DMS53 (cell line): ENCODE measurements at places on chromosomes 11 and 22.

DNA sequence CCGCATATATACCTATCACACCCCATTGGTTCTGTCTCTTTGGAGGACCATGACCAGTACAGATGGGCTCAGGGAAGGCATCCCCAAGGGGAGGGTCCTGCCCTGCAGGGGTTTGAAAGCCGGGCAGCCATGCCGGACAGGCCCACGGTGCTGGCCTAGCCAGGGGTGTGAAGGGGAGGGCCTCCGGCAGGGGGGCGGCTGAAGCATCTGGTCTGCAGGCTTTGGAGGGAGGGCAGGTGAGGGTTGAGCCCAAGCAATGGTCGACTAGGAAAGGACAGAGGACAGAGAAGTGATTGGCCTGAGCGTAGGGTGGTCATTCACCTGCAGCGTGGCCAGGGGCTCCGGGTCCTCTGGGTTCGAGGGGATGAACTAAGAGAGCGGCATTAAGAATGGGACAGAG lies 11.2 kb upstream of the CTSD start:
- DNase-seq, result no peak

- no peak for DNase-seq
These were observed 193.4 kb upstream of the BLID start for GRCh38 chr11:122309262-122309925.

- DNase-seq, result no peak
These were observed 59.9 kb upstream of the SHISAL1 start for GRCh38 chr22:44372611-44373010.

DNA sequence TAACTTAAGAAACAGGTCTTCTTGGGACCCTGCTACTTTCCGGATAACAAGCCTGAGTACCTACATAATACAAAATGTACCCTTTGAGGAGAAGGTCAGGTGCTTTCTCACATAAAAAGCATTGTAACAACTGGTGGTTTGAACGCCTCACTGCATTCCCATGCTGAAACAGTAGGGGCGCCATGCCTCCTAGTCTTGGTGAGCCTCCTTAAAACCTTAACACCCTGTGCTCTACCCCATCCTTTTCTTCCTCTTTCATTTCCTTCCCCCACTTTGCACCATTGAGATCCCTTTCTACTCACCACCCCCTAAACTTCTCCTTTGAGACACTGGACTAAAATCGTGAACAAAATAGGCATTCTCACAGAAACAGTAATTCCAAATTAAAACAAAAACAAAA lies 729.3 kb downstream of the NTM start:
- DNase-seq, result peak; percentile 49

GRCh38 chr11:76770642-76771445 lies 12.3 kb upstream of the TSKU start:
- peak; percentile 74 for DNase-seq

DNA sequence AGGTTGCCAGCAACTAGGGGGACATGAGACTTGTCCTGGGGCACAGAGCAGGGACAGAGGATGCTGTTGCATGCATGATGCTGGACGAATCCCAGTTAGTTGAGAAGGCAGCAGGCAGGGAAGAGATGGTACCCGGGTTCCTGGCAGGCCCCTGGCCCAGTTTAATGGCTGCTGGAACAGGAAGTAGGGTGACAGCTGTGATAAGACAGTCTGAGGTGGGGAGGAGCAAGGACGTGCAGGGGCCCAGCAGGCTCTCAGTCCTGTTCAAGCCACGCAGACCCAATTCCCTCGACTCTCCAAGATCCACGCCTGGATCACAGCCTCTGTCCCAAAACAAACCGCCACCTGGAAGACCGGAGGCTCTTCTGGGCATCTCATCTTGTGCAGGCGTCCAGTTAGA lies 32.0 kb downstream of the LRRC10B start:
- DNase-seq, result no peak

- no peak for DNase-seq
These were observed 242.3 kb upstream of the TBCEL start for GRCh38 chr11:120781486-120782120.

GRCh38 chr11:8905528-8906165 lies 5.3 kb upstream of the AKIP1 start:
- no peak for DNase-seq

GRCh38 chr22:20577549-20577975 lies 70.2 kb downstream of the MED15 start:
- no peak for DNase-seq

DNA sequence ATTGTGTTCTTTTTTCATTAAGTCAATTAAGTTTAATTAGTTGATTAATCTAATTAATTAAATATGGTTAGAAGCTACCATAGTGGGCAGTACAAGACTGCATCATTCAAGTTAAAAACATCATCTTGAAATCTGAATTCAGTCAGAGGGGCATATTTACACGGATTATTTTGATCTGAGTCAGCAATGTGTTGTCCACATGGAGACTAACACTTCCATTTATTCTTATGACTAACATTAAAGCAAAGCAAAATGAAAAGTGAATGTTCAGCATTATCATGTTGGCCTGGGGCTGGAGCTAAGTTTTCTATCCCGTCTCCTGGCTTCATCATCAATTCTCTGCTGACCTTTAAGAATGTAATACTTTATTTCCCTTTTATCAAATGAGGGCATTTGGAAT lies 17.3 kb downstream of the FLI1 start:
- no peak for DNase-seq

GRCh38 chr11:110190885-110191284 lies 97.7 kb downstream of the ZC3H12C start:
- no peak for DNase-seq

DNA sequence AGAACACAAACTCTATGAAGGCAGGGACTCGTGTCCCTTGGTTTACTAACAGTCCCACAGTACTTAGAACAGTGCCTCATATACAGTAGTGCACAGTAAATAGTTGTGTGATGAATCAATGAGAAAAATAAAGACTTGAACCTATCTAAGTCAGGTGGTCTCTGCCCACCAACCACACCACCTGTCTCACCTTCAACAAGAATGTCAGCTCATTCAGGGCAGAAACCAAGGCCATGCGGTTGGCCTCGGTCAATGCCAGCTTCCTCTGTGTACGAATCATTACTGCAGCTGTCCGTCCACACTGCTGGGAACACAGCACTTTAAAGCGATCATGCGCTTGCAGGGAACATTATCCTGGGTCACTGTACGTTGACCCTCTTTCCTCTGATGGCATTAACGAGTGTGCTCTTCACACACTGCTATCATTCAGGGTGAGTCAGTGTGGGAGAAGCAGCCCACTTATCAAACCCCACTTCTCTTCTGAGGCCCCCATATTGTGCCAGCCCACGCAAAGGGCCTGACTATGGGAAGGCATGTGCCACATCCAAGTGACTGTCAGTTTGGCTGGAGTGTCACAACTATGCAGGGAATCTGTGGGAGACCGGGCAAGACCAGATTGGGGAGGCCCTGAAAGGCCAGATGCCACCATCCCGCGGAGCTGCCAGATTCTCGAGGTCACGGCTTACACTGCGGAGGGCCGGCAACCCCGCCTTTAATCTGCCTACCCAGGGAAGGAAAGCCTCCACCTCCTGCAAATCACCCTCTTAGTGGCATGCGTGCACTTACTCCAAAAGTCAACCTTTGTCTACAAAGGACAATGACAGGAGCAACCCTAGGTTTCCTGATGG lies 36.1 kb downstream of the LARGE1 start:
- no peak for DNase-seq

DNA sequence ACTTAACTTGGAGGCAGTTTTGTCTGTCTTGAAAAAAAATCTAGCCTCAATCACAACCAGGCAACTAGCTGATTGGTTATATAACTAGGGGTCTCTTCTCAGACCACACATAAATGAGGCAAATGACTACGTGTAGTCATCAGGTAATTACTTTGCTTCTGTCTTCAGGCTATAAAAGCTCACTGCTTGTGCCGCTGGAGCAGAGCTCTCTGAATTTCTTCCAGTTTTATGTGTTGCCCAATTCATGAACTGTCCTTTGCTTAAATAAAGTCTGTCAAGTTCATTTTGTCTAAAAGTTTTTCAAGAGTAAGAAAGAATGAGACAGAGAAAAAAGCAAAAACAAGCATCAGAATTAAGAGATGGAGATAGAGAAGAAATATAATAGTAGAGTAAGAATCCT lies 93.4 kb downstream of the MUC15 start:
- DNase-seq, result no peak

DNA sequence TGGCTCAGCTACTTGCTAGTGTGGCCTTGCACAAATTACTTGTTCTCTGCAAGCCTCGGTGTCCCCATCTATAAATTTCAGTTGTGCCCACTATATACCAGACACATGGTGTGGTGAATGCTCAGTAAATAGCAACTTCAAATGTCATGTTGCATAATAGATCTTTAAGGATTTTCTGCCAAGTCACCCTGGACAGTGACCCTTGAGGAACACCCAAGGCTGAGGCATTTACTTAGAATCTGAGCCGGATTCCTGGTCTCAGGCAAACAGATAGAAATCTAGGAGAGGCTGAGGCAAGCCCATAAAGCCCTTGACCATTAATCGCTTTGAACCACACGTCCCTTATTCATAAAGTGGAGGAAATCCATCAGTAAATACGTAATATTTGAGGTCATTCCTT lies 9.7 kb downstream of the TEAD1 start:
- DNase-seq, result no peak

GRCh38 chr11:44453871-44454270 lies 111.6 kb upstream of the CD82 start:
- no peak for DNase-seq

DNA sequence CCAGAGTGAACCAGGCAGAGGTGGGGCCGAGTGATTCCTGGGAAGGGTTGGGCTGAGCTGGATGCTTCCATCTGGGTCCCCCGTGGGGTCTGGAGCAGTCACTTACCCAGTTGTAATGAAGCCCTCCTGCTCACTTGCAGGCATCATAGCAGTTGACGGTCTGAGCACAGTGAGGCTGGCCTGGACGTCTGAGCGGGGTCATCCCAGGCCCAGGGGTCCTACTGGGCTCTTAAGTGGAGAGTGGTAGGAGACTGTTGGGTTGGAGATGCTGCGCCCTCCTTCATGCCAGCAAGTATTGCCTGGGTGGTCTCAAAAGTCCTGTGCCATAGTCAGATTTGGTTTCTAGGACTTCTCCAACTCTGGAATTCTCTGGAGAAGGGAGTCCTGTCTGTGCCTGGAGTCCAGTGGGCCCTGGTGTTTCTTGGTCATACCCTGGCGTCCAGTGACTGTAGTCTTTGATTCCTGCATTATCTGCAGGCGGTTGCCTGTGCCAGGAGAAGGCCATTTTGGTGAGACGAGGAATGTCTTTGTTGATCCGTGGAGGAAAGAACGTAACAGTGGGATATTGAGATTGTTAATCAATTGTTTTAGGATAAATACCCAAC lies 82.3 kb downstream of the TBC1D22A start:
- no peak for DNase-seq

- DNase-seq, result no peak
These were observed 532.3 kb downstream of the DLG2 start for GRCh38 chr11:85094795-85095194.

- no peak for DNase-seq
These were observed 8.8 kb downstream of the ZBED4 start for GRCh38 chr22:49862496-49862776.

DNA sequence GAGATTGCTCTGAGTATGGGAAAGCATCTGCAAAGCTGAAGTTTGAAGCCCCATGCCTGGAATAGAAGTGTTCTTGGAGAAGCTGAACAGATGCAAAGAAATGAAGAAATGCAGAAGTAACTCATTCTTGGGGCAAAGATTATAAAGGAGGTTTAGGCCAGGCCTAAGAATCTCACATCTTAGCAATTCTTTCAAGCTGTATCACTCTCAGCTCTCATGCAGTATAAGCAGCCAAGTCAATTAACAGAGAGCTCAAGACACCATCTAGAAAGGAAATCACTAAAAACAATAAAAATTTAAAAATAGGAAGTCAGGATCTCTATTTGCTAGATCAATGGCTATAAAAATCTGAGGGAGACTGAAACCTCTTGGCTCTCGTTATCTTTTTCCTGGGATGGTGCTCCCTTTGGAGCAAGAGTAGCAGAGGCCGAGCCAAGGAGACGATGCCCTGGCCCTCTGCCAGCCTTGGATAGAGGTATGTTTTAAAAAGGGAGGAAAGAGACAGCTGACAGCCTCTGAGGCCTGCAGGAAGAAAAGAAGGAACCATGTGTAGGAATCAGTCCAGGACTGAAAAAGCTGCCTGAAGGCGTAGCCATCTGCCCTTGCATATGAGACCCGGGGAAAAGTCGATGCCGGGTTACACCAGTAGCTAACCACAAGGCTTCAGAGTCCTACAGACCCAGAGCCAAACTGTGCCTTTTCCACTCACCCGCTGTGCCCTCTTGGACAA lies 229.8 kb downstream of the BLID start:
- DNase-seq, result no peak

DNA sequence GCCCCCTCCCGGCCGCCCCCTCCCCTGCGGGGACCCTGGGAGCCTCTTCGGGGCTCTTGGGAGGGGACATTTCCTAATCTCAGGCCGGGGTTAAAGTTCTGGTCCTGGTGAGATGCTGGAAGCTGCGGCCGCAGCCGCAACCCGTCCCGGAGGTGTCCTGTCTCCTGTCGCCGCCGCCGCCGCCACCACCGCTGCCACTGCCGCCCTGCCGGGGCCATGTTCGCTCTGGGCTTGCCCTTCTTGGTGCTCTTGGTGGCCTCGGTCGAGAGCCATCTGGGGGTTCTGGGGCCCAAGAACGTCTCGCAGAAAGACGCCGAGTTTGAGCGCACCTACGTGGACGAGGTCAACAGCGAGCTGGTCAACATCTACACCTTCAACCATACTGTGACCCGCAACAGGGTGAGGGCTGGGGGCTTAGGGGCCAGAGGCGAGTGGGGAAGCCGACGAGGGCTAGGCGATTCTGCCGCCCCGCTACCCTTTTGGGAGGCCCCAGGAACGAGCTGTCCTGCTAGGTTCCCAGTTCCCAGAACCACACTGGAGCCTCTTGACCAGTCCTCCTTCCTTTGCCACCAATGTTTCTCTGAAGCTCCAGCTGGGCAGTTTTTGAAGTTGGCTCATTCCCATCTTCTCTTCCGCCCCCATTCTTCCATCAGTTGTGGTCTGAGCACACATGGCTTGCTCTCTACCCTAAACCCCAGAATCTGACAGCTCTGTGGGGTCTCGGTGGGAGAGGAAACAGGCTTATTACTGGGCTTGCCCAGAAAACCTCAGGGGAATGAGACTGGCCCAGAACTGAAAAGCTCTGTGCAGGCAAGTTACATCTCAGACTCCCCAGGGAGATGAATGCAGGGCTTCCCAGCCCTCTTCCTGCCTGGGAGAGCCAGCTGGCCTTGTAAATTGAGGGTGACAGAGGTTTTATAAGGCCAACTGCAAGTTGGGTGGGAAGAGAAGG lies 781 bp downstream of the SIDT2 start:
- peak; percentile 68 for DNase-seq
